Keratinocyte (primary cell): ENCODE measurements at places on chromosomes 7 and 10. TPM values are rescaled to one million over a fixed set of nuclear protein-coding genes. Genes with fewer than 3 reads are reported as not detected.

GRCh38 chr7:64877714-64878610 lies 25.1 kb upstream of the ZNF273 start:
- no peak for DNase-seq

UPK3B gene
- 2.6 to 11.9 TPM (median 7.5 TPM) in 3 replicates for polyA plus RNA-seq

SLC29A4 gene
- 0.43 to 1.9 TPM (median 0.65 TPM) in 3 replicates for polyA plus RNA-seq

BTBD16 gene
- 3.3 to 4.9 TPM (median 4.1 TPM) in 3 replicates for polyA plus RNA-seq

ARF5 gene
- 258 to 322 TPM (median 274 TPM) in 3 replicates for polyA plus RNA-seq

FAM200A gene
- 5.5 to 7.6 TPM (median 5.7 TPM) in 3 replicates for polyA plus RNA-seq

PAX4 gene
- polyA plus RNA-seq = not detected in 3 replicates

CDHR1 gene
- 1.4 to 5.7 TPM (median 5.2 TPM) in 3 replicates for polyA plus RNA-seq

DNA sequence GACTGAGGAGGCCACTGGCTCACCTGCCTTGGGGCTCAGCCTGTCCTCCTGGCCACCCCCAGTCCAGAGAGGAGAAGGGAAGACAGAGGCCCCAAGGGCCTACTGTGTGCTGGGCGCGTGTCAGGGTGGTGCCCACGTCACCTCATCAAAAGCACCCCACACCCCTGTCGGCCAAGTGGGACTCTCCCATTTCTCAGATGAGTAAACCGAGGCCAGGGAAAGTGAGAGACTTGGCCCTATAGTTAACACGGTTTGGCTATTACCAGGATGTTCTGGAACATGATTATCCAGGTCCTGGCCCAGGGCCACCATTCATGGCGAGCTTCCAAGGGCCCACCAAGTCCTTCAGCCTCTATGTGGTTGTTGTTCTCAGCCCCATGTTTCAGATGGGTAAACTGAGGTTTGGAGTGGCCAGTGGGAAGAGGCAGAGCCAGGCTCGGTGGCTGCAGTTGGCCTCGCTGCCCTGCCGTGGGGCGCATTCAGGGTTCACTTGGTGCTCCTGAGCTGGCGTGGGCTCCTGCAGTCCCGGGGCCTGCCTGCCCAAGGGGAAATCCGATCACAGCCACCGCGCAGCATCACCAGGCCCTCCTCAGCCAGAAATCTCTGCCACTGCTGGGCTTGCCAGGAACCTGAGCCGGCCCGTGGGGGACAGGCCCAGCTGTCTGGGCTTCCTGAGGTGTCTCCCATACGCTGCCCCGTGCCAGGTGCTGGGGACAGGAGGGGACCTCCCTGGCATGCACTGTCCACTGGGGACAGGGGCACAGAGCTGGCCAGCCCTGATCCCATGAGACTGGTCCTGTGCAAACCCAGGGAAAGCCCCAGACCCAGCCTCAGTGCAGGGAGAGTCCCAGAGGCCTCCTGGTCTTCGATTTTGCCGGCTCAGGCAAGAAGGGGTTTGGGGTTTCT lies 117.7 kb upstream of the TNRC18 start:
- DNase-seq = no peak

DNA sequence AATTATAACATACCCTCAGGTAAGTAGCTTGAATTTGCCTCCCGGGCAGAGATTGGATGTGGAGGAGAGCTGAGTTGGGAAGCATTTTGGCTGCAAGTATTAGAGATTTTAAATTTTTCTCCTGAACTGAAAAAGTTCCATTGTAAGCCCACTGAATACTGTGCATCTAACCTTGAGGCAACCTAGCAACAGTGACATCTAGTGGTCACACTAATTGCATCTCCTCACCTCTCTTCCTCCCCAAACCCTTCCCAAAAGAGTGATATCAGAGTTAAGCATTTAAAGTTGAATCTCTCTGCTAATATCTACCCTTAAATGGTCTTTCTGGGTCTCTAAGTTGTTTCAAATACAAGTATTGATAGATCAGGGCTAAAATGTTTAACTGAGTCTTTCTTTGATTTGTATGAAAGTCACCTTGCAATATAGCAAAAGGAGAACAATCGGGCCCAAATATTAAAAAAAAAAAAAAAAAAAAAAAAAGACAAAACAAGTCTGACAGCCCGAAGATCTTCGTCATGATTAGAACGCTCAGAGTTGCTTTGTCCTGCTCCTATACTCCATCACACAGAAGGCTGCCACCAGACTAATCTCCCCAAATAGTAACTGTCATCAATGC lies 40.4 kb upstream of the DLX5 start:
- DNase-seq = no peak

ACTR3C gene
- polyA plus RNA-seq = 1.3 to 2.3 TPM (median 1.7 TPM) in 3 replicates

GRCh38 chr7:30178748-30179436 lies 44.1 kb downstream of the MTURN start:
- no peak for DNase-seq

DNA sequence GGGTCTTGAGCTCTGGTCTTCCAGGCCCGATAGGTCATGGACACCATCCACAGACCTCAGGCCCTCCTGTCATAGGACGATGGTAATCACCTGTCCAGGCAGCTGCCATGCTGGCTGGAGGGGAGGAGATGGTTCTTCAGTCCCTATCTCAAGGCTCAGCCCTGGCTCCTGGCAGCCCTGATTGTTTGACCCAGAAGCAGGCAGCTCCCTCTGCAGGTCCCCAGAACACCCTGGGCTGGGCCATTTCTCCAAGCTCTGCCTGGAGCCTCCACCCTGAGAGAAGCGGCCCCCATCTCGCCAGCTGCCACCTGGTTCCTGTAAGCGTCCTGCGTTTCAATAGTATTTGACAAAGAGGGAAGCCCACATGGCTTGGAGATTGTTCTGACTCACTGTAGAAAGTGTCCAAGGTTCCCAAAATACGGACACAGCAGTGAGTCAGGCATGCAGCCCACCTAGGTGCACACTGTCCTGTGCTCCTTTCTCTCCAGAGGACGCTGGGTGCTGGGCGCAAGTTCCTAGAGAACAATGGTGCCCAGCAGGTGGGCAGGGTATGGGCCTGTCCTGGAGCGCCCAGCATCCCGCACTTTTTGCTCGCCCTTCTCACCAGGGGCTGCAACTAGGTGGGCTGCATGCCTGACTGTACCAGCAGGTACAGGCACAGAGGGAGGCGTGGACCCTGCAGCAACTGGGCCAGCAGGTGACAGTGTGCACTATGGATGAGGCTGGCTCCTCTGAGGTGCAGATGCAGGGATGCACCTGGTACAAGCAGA lies 72.4 kb upstream of the EBF3 start:
- no peak for DNase-seq

DNA sequence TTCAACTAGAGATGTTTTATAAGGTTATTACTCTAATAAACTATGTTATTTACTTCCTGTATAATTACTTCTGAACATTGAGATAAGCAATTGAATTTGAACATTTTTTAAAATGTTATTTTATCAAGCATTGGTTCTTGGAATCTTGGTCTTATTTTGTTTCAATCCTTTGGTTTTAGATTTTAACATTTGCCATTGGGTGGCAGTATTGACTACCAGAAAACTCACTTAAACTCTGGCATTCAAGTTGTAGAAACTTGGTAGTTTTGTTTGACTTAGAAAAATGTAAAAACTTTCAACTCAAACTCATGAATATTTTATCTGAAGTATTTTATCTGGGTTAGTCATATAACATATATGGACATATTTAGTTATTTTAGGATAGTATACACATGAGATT lies 48.1 kb downstream of the ATRNL1 start:
- no peak for DNase-seq

- DNase-seq = no peak
Observed at GRCh38 chr7:4713183-4713784, 31.2 kb downstream of the FOXK1 start.

UBTD1 gene
- 12.0 to 20.5 TPM (median 19.3 TPM) in 3 replicates for polyA plus RNA-seq

DNA sequence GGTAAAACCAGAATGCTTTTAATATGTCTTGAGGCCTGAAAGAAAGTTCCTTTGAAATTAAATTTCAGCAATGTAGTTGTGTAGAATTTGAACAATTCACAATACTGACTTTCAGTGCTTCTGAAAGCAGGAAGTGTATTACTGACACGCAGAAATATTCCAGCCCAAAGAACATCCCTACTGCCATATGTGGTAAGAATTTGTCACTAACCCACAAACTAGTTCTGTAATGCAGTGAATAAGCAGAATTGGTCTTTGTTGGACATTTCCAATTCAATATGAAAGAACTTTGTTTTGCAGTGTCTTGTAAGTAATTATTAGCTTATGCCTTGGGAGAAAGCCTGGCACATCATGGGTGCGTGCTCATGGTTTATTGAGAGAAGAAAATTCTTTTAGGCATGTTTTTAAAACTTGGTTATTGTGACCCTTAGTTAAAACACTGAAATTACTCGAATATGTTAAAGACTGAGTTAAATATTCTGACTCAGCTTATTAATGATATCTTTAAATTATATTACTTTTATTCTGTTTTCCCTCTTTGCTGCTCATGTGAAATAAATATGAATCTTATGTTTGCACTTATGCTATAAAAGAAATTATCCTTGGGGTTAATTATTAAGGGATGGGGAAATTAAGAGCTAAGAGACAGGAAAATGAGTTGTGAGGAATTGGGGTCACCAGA lies 33.4 kb downstream of the PTPN12 start:
- peak; percentile 15 for DNase-seq

- DNase-seq = no peak
Observed at GRCh38 chr10:110355922-110356627, 51.4 kb upstream of the SMNDC1 start.

- no peak for DNase-seq
Observed at GRCh38 chr7:6200971-6201370, 71.5 kb downstream of the CYTH3 start.

DNA sequence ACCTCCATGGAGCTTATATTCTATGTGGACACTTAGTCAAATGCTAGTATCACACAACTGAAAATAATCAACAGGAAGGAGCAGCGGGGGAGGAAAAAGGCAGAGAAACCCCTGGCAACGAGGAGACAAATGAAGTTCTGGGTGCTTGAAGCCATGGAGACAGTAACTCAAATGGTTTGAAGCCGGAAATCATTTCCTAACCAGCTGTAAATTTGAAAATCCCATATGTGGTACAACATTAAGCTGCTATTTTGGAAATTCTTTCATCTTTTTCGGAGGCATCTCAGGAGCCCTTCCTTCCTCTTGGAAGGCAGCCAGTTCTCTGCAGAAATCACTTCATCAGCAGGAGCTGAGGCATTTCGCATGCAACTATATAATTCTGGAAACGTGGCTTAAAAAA lies 91.4 kb downstream of the PPP1R3C start:
- DNase-seq = no peak

GRCh38 chr7:95398155-95398940 lies 2.2 kb upstream of the PON3 start:
- no peak for DNase-seq

ZNF488 gene
- polyA plus RNA-seq = 1.2 to 1.4 TPM (median 1.4 TPM) in 3 replicates

- peak; percentile 89 for DNase-seq
Observed at GRCh38 chr10:63707254-63707910, 186.2 kb downstream of the REEP3 start.

SOSTDC1 gene
- polyA plus RNA-seq = 0.31 to 0.63 TPM (median 0.32 TPM) in 3 replicates

GRCh38 chr7:25597946-25598345 lies 369.7 kb upstream of the NPVF start:
- no peak for DNase-seq

DNA sequence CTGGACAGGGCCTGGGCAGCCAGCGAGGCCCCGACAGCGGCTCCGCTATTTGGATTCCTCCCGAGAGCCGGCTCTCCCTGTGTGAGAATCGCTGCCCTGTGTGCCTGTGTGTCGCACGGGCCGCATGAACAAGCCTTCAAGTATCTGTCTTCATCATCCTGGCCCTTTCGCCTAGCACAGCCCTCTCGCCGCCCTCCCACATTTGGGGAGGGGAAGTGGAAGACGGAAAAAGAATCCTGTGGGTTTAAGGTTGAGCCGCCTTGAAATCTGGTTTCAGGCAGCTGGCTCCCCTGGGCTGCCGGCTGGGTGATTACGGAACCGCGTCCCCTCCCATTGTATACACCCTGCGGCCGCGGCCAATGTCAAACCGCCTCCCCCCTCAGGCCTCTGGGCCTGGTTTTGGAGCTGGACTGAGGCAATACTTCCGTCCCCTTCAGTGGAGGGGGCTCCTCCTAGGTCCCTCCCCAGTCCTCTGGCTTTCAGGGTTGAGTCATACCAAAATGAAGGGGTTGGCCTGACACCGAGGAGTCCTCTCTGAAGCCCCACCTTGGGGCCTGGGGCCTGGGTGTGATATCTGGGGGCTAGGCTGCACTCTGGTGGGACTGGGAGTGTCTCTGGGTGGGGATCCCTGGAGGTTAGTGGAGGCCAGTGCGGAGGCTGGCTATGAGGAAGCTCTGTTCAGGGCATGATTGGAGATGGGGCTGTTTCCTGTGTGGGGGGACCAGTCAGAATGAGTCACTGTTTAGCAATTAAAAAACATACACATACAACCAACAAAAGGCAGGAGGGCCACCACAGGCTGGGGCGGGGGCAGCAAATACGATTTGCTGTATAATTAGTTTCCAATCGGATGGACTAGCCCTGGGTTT lies 1.7 kb downstream of the TRIM8 start:
- DNase-seq = peak; percentile 86

- no peak for DNase-seq
Observed at GRCh38 chr7:118109607-118110006, 74.4 kb upstream of the LSM8 start.

DNA sequence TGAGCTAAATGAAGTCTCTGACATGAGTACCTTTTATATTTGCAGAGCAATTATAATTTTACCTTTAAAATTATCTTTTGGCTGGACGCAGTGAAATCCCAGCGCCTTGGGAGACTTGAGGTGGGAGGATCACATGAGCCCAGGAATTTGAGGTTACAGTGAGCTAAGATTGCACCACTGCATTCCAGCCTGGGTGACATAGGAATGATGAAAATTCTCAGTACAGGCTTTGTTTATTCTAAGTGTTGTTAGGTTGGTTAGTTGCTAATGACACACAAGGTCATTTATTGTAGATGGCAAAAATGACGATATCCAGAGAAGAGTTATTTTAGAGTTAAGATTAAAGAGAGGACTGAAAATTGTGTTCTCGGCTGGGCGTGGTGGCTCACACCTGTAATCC lies 87.6 kb downstream of the XRCC2 start:
- no peak for DNase-seq

- DNase-seq = no peak
Observed at GRCh38 chr10:5525561-5526341, 990 bp downstream of the CALML3 start.

- DNase-seq = no peak
Observed at GRCh38 chr10:110530131-110530831, 32.6 kb downstream of the DUSP5 start.

CDK14 gene
- polyA plus RNA-seq = 3.5 to 4.0 TPM (median 3.7 TPM) in 3 replicates

RPEL1 gene
- 0.04 to 0.11 TPM (median 0.05 TPM) in 3 replicates for polyA plus RNA-seq

- DNase-seq = no peak
Observed at GRCh38 chr7:11343818-11344413, 370.2 kb downstream of the PHF14 start.

- no peak for DNase-seq
Observed at GRCh38 chr10:113480851-113481502, 71.9 kb upstream of the HABP2 start.

CLCN1 gene
- polyA plus RNA-seq = 0.03 to 0.05 TPM in 2 of 3 replicates, not detected in the other

UCN3 gene
- not detected in 3 replicates for polyA plus RNA-seq

DNA sequence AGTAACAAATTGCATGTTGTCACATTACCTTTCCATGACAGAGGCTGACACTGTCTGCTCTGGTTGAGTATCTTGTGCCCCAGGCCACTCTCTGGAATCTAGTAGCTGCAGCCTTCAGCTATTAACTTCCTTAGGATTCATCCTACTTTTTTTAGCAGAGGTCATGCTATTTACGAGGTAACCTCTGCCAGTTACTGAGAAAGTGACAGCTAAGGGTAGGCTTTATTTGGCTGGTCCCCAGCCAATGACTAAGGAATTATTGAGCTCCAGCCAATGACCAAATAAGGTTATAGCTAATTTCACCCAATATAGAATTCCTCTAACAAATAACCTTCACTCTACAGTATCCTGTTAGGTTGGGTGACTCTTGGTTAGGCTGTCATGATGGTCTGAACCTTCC lies 1361.7 kb downstream of the XPNPEP1 start:
- DNase-seq = no peak
